Kidney epithelial cell (primary cell): ENCODE measurements at places on chromosomes 5 and 9. TPM values are rescaled to one million over a fixed set of nuclear protein-coding genes. Genes with fewer than 3 reads are reported as not detected.

GDA gene
- under 0.01 and 0.04 TPM in 2 replicates for total RNA-seq

GZMA gene
- total RNA-seq: not detected in 2 replicates

FOXD4L6 gene
- not detected in 2 replicates for total RNA-seq

GABRB2 gene
- total RNA-seq: 0.07 TPM in 1 of 2 replicates, not detected in the other

- DNase-seq: peak; percentile 63
Observed at GRCh38 chr9:123225374-123225813, 43.0 kb downstream of the STRBP start.

- no peak for DNase-seq
Observed at GRCh38 chr5:135526924-135527323, 8.8 kb downstream of the NEUROG1 start.

DNA sequence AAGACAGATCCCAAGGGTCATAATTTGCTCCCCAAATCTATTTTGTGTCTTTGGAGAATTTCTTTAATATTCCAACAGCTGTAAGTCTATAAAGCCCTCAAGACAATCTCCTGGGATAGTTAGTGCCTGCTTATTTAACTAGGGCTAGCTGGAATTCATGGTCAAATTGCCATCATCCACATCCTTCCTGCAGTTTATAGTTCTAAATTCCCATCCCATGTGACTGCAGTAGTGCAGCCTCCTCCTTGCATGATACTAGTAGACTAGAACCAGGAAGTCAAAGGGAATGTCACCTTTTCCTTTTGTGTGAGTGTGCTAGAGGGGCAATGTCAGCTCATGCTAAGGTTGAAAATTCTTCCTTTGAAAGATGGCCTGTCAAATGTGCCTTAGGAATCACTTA is 214.8 kb upstream of the PIK3R1 start:
- no peak for DNase-seq

DNA sequence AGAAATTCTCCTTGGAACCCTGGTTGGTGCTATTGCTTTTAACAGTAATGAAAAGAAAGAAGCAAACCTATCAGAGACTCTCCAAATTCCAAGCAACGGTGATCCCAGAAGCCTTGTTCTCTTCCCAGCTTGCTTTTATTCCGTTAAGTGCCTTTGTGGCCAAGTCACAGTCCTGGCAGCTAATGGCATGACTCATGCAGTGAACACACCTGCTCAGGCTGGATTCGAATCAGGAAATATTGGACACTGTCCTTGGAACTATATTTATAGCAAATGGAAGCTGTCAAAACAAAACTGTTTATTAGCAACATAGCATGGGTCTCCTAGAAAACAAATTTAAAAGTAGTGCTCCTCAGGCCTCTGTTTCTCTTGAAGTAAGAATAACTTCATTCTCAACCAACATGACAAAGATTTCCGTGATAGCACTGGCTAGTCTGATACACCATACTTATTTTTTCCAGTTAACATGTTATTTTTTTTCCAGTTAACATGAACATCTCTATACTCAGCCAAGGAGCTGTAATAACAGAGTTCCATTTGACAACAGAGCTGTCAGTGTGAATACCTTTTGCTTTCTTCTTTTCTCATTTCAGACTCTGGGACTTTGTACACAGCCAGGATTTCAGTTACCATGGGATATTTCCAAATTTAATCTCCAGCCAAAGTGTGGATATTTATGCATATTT is 502.4 kb downstream of the GADD45G start:
- DNase-seq: peak; percentile 39

GRCh38 chr5:126454081-126454480 is 30.9 kb downstream of the GRAMD2B start:
- no peak for DNase-seq
